ENCODE measurements at places on chromosomes 16 and 17. TPM values are rescaled to one million over a fixed set of nuclear protein-coding genes. Genes with fewer than 3 reads are reported as not detected.

Gene SLC16A6
- total RNA-seq = not detected

Gene CPHXL2
- not detected for total RNA-seq

Gene SYCE1L
- 0.32 TPM for total RNA-seq

DNA sequence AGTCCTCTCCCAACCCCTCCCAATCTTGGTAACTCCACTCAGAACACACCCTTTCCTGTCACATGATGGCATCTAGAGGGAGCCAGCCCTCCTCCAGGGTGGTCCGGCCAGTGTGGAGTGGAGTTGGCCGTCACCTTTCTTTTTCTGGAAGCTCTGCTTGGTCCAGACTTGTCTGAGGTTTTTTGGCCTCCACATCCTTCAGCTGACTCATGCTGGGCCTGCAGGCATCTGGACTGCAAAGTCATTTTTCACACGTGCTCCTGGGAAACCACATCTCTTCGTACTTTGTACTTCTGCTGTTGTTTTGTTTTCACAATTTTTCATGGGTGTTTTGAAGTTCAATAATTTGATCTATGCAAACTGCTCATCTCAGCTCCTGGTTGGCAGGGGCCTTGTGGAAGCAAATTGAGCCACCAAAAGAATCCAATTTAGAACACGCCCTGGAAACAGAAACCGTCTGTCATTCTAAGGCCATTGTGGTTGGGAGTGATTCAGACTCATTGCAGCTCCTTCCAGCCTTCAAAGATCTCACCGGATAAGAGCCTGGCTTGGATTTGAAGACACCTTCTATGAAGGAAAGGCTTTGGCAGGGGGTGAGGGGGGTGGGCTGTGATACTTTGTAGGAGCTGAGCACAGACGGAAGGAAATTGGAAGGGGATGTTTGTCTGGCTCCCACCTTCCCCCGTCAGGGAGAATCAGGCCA is 42.4 kb upstream of the NF1 start:
- DNase-seq = peak; percentile 96
- H3K4me1 ChIP-seq = peaks cover 28% of the 10 kb centered on the region
- no peaks in the 10 kb centered on the region for H3K27me3 ChIP-seq

- H3K4me1 ChIP-seq = peaks cover 49% of the 10 kb centered on the region
- no peak overlapping the region for H3K27ac ChIP-seq
- peaks cover 91% of the 10 kb centered on the region for H3K36me3 ChIP-seq
- no peak overlapping the region for H3K4me3 ChIP-seq
- H3K27me3 ChIP-seq = no peaks in the 10 kb centered on the region
Measured at GRCh38 chr17:17149520-17150447, 56.3 kb downstream of the PLD6 start.
